ENCODE measurements at places on chromosomes 3 and 15.

GRCh38 chr15:33700695-33701303 lies 267.5 kb upstream of the CHRM5 start:
- no peak for DNase-seq

GRCh38 chr3:52313774-52314188 lies 2.3 kb upstream of the DNAH1 start:
- no peak for DNase-seq

DNA sequence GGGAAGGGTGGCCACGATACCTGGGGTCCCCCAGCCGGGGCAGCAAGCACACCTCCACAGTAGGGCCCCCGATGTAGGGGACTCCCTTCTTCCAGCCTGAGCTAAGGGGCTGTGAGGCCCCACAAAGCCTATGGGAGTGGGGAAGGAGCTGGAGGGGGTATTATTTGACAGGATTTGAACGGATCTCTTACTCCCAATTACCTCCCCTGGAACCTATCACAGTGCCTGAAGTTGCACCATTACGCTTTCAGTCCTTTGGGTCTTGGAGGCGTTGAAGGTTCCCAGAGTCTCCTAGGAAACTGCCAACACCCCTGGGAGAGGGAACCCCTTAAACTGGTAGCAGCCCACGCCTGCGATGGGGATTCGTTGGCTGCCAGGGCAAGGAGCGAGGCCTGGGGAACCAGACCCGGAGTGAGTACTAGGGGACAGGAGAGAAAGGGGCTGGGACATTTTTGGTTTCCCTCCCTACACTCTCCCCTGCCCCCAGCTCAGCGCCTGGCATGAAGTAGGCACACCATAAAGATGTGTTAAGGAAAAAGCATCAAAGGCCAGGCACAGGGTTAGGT lies 409 bp upstream of the LHFPL4 start:
- DNase-seq, result no peak

GRCh38 chr3:37501571-37502313 lies 327.4 kb upstream of the LRRFIP2 start:
- DNase-seq, result no peak

DNA sequence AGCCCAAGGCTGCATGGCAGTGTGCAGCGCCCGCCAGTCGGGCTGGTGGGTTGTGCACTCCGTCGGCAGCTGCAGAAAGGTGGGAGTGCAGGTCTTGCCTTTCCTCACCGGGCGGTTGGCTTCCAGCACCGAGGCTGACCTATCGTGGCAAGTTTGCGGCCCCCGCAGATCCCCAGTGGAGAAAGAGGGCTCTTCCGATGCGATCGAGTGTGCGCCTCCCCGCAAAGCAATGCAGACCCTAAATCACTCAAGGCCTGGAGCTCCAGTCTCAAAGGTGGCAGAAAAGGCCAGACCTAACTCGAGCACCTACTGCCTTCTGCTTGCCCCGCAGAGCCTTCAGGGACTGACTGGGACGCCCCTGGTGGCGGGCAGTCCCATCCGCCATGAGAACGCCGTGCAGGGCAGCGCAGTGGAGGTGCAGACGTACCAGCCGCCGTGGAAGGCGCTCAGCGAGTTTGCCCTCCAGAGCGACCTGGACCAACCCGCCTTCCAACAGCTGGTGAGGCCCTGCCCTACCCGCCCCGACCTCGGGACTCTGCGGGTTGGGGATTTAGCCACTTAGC lies 4.3 kb downstream of the ISL2 start:
- no peak for DNase-seq

DNA sequence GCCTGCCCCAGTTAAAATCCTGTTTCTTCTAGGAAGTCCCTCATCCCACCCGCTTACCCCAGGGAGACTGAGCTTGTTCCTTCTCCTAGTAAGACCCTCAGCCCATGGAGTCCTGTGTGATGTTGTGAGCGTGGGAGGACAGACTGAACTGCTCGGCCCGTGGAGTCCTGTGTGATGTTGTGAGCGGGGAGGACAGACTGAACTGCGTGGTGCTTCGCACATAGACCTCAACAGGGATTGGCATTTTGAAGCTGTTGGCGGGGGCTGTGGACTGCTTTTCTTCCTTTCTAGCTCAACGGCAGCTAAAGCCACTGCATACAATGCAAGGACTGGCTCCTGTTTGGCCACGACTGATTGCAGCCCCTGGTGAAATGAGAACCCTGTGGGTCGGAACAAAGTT lies 1.6 kb upstream of the SPTBN5 start:
- no peak for DNase-seq

DNA sequence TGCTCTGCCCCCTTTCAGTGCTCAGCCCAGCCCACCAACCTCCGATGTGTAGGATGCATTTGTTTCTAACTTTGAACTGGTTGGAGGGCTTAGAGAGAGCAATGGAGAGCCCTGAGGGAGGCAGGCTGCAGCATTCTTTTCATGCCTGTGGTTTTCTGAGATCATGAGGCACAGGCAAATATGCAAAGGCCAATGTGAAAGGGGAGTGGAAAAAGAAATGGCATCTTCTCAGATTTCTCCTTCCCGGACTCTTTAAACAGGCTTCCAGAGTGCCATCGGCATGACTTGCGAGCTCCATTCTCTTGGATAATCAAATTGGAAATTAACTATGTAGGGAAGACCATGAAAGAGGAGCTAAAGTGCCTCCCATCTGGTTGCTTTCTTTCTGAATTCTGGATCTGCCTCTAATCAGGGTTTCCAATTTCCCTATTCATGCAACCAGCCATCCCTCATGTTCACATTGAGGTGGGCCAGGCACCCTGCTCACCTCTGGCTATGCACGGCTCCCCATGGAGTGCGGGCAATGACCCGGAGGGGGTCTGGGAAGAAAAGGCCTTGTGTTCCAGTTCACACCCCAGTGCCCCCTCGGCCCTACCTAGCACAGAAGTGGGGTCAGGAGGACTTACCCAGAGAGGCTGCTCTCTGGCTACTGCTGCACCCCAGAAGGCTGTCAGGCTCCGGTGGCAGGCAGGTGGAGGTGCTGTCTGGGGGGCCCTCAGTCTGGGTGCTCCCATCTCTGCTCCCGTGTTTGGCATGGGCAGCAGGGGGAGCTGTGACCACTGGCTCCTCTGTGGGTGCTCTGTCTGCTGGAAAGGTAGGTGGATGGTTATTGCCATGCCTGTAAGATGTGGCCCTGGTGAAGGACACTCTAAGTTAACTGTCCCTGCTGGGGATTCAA lies 16.1 kb downstream of the AMOTL2 start:
- DNase-seq, result no peak

DNA sequence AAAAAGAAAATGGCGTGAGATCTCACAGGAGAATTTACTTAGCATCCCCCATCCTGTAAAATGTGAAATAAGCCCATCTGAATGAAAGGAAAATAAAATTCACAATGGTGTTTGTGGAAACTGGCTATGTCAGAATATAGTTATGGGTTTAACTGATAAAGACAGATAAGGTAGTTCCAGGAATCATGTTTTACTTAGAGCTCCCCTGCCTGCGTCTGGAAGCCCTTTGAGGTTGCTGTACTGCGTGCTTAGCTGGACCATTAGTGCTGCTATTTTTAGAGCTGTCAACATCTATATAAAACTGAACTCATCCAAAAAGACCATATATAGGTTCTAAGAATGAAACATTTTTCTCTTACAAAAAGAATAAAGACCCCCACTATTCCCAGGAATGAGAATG lies 130.8 kb downstream of the LSAMP start:
- no peak for DNase-seq

DNA sequence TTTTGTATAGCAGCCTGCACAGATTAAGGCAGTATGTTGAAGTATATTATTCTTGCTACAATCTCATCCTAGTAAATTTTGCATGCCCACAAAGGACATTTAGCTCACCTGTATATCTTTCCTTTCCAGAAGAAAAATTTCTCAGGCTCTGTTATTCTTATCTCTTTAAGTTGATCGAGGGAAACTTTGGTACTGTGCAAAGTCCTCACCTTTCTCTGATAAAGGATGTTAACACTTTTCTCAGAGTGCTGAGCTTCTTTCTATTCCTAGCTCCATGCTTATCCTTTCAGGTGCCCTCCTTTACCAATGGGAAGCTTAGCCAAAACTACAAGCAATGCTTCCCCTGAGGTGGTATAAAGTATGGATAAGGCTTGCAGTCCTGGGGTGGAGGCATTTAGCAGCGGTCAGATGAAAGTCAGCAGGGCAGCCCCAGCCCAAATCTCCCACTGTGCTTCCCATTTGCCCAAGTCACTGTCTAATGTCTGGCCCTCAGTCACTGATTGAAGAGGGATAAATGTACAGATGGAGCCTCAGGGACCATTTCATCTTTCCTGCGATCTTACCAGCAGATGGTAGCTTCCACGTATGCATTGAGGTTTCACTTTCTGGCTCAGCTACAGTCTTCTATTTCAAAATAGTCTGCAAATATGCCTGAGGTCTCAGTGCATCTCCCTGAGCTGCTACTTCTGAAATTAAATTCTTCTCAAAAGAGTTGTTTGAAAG lies 127.8 kb upstream of the P2RY1 start:
- DNase-seq, result no peak

GRCh38 chr3:160637086-160637485 lies 39.9 kb upstream of the ARL14 start:
- no peak for DNase-seq

GRCh38 chr3:48411606-48412374 lies 18.1 kb downstream of the PLXNB1 start:
- DNase-seq, result no peak

GRCh38 chr3:150975086-150975991 lies 2.8 kb upstream of the CLRN1 start:
- DNase-seq, result no peak

- DNase-seq, result no peak
Measured at GRCh38 chr3:175002732-175003143, 143.6 kb downstream of the NAALADL2 start.

- no peak for DNase-seq
Measured at GRCh38 chr3:129822679-129823078, 70.8 kb downstream of the TMCC1 start.

DNA sequence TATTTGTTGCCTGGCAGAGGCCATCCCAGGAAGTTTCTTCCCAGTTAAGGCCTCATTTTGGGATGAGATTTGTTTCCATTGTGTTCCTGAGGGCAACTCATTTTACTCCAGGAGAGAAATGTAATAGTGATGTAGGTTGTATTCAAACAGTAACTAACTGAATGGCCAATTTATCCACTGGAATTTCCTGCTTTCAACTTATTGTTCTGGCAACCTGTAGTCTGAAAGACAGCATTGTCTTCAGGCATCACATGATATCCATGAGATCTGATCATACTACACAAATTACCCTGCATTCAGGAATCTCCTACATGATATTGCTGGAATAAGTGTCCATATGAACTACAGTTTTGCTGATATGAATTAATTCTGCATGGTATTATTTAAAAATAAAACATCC lies 79.5 kb upstream of the FGF7 start:
- DNase-seq, result no peak

DNA sequence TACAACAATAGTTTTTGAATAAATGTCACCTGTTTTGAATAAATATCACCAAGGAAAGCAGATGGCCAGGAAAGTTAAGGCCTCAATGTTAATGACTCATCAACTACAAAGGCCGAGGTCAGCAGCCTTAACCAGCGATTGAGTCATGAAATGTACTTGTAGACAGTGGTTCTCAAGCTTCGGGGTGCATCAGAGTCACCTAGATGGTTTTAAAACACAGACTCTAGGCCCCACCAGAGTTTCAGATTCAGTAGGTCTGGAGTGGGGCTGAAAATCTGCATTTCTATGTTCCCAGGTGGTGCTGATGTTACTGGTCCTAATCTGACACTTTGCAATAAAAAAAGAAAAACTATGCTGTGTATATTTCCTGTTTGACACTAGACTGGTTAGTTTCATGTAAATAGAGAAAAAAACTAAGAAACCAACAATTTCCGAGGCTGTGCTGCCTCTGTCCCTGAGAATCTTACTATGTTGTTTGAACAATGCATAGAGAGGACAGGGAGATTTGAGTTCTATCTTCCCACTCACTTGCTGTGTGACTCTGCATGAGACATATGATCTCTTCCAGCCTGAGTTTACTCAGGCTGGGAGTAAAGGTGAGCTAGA lies 9.8 kb downstream of the RAB27A start:
- no peak for DNase-seq

GRCh38 chr3:99630815-99631214 lies 7.6 kb upstream of the COL8A1 start:
- DNase-seq, result no peak

GRCh38 chr3:24365168-24365567 lies 129.5 kb downstream of the THRB start:
- no peak for DNase-seq

- DNase-seq, result no peak
Measured at GRCh38 chr3:105402287-105402801, 35.6 kb downstream of the ALCAM start.

DNA sequence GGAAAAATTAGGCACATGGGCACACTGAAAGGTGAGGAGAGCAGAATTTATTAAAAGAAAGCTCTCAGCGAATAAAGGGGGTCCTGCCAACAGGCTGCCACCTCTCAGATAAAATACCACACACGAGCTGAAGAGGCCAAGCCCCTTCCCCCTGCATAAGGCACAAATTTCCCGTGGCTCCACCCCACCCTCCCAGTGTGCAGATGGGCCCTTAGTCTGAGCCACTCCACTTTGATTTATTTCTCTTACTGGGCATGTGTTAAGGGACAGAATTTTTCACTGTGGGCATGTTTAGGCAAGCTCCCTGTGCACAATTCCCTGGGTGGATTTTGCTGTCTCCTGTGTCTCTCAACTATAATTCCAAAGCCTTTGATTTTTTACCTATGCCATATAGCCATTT lies 409.8 kb downstream of the TBL1XR1 start:
- no peak for DNase-seq

- DNase-seq, result no peak
Measured at GRCh38 chr3:42174679-42175385, 83.7 kb downstream of the TRAK1 start.

- no peak for DNase-seq
Measured at GRCh38 chr3:168604767-168605166, 509.0 kb upstream of the GOLIM4 start.

GRCh38 chr3:139310474-139310933 lies 33.3 kb upstream of the MRPS22 start:
- DNase-seq, result no peak
